ENCODE measurements at places on chromosomes 2 and 18.

- DNase-seq, result no peak
Measured at GRCh38 chr2:138327967-138328366, 173.6 kb upstream of the SPOPL start.

- peak; percentile 81 for DNase-seq
Measured at GRCh38 chr2:205684871-205685313, 2.6 kb downstream of the NRP2 start.

DNA sequence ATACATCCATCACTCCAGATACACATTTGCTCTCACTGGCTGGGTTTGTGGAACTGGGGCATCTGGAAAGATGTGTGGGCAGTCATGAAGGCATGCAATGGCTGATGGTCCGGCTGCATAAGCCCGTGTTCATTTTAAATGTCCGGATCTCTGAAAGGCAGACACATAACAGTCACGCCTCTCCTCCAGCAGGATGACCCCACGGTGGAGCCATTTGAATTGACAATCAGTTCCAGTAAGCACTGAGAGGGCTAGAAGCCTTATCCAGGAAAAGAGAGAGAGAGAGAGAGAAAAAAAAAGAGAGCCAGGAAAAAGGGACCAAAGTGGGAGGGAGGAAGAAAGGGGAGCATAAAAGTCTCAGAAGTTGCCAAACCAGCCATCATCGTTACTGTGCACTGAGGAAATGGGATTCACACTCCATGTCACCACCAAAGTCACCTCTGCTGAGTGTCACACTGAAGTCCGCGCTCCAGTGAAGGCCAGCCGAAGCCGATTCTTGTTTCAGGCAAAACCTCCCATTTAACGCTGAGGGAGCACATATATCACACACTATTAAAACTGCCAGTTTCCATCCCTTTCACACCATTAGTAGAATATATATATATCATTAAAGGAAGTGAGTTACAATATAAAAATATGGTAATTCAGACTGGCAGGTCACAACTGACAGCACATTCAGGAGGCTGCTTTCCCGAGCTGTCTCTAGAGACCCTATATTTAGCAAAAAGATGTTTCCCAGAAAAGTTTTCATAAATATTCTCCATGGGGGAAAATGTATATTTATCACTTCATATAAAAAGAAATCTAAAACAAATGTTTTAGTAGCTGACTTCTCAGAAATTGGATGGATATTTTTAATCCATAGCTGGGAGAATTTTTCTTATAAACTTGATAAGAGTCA, 142.0 kb downstream of the ACTR3 start:
- DNase-seq, result no peak

DNA sequence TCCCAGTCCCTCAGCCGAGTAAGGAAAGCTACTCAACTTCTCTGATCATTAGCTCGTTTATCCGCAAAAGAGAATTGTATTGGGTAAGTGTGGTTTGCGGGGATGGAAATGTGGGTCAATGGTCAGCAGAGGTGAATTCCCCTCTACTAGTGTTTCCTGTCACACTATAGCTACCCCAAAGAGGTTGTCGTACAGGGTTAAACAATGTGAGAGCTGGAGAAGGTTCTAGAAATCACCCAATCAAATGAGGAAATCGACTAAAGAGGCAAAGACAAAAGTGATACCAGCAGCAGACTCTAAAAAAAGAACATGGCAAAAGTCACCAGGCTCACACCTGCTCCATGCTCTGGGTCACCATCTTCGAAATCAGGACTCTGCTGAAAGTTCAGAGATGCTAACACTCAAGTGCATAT, 144.7 kb upstream of the ITGA4 start:
- no peak for DNase-seq

DNA sequence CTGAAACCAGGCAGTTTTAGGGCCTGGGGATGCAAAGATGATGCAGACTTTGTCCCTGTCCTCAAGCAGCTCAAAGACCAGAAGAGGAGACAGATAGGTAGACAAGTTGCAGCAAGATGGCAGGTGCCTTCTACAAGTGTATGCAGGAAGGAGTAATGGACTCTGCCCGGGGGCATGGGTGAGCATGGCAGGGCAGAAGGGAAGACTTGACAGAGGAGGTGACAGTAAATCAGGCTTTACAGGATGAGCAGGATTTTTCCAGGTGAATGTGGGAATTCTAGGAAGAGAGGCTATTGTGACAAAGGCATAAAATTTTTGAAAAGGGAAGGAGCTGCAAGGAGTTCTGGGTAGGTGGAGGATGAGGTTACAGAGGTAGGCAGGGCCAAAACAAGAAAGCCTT, 4.7 kb downstream of the EFEMP1 start:
- no peak for DNase-seq

- DNase-seq, result peak; percentile 83
Measured at GRCh38 chr2:54499661-54500060, 43.5 kb downstream of the SPTBN1 start.

DNA sequence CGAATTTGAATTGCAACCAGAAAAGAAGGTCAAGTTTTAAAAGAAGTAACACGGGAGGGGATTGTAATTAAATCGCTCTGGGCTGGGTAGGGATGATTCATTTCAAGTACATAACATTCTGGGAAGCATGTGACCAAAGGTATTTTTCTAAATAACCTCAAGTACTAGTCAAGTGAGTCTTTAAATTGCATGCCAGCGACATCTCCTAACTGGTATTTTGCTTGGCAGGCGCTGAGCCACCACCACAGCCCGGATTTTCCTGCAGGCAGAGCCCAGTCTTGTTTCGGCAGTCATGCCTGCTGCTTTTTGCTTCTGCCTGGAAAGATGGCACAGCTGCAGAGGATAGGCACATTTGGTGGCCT, 33.7 kb upstream of the NPAS2 start:
- no peak for DNase-seq

DNA sequence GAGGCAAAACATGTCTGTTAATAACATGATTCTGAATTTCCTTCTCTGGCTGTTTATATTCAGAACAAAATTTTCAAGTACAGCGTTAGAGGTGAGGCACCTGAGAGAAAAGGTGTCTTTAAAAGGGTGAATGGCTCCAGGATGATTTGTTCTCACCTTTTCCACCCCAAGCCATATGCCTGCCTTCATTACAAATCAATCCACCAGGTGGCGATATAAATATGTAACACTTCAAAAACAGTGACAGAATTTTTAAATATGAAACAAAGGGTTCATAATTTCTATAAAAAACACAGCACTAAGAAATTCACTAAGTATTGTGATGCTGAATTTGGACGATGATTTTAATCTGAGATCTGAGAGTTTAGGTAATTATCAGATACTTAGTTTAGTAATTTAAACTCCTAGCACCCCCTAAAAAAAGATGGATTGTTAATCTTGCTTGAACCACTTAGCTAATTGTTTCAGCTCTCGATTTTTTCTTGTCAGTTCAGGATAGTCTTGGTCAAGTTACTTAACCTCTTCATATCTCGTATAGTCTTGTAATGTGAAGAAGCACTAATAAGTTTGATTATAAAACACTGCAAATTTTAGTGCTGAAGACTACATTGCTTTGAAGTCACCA, 528.8 kb downstream of the CPS1 start:
- DNase-seq, result peak; percentile 77

GRCh38 chr2:187054501-187055319, 205.7 kb upstream of the ZSWIM2 start:
- DNase-seq, result no peak

DNA sequence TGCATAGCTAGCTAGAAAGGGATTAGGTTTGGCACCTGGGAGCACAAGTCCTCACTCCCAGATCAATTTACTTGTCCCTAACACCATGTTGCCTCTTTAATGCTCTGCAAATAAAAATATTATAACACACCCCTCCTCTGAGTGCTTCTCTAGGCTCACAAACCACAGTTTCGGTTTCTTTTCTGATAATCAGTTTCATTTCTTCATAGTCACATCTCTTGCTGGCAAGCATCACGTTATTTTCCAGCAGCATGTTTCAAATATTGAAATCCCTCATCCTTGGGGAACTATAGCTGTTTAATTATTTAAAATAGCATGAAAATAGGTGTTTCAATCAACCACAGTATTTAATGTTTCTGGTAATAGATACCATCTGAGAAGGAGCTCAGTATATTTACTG, 13.9 kb upstream of the SMCHD1 start:
- no peak for DNase-seq

GRCh38 chr2:235042576-235043515, 91.0 kb downstream of the SH3BP4 start:
- no peak for DNase-seq

DNA sequence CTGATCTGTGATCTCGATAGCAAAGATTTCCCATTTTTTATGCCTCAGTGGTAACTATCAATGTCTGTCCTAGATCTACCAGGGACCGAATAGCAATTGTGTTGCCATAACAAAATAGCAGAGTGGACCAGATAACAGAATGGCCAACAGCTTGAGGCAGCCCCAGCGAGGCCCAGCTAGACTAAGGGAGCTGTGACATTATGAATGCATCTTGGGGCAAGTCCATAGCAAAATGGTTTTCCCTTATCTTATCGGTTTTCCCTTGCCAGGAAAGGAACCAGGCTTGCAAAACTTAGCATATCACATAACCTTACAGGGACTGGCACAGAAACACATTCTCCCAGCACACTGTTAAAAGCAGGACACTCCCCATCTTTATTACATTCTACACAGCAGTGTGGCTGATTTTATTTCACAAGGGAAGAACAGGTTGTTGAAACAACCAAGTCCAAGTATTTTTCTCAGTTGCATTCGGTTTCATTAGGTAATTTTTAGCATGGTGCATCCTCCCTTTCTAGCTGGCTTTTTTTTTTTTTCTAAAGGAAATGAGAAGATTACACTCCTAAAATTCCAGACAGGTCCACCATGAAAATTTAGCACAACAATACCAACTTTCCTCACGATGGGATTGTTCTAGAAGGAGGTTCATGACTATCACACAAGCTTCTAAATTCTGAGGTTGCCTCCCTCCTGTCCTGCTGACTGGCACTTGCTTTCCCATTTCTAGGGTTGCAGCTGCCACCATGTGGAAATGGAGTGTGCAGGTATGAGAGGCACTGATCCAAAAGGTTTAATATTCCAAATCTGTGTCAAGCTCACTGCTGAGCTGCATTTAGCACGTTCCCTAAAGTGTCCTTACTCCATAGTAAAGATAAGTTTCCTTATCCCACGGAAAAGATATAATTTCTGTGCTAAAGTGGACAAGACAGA, 97.0 kb upstream of the SLC35G4 start:
- DNase-seq, result no peak

DNA sequence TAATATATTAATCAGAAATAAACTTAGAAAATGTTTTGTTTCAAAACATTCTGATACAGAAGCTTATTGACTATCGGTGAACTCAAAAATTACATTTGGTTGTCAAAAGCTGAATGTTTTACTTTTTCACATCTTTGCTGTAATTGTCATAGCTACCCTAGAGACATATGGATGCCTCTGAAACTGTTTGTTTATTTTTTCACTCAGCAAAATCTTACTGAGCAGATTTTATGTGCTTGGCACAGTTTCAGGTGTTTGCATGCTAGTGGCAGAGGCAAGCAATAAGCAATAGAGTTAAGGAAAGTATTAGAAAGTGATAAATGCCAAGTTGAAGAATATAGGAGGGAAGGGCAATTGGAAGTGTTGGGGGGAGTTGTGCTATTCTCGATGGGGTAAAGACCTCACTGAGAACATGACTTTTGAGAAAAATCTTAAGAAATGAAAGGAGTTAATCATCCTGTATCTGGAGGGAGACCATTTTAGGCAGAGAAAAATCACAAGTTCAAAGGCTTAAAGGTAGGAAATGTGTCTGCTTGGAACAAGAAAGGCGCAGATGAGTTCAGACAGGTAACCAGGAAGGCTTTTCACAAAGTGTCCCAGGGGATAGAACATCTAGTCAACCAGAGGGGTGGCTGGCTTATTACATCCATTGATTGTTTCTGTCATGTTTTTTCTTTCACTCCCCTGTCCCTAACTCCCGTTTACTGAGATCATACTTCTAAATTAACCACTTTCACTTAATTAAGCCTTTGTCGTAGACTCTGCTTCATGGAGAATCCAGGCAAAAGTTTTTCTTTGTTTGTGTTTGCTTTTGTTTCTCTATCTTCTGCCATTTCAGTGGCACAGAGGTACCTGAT, 27.2 kb upstream of the COBLL1 start:
- DNase-seq, result peak; percentile 13

DNA sequence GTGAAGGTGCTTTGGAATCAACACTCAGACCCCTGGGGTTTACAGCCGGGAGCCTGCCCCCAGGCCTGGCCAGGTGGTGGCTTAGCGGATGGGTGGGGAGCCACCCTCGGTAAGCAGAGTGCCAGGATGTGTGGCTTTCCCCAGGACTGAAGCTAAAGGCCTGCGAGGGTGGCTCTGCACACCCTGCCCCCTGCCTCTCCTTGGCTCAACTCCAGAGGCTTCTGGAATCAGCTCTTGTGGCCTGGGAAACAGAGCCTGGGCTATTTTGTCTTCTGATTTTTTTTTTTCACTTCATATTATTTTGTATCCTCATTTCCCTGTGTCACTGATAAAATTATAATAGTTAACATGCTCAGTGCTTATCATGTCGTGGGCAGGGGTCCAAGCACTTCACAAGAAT, 79.8 kb downstream of the RHOB start:
- DNase-seq, result no peak

DNA sequence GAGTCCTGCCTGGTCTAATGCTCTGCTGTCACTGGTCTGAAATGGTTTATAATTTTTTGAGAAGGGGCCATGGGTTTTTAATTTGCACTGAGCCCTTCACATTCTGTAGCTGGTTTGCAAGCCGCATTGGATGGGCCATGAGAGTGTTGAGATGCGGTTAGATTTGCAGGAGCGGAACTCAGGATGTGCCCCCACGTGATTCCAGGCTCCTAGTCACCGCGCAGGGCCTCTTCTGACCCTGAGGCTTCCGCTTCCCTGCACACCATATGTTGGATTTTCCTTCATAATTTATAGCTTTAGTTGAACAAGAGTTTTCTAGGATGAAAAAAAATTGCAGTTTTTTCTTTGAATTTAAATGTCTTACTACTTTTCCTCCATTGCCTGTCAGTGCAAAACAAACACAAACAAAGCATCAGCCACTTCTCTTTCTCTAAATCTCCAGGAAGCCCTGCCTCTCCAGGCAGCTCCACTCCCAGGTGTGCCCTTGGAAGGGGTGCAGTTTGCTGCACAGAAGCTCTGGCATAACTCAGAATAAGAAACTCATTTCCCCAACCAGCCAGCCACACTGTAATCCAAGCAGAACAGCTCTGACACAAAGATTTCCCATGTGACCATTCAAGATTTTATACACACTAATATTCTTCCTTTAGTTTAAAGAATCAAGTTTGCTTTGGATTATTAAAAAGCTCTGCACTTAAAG, 18.4 kb upstream of the TPO start:
- no peak for DNase-seq

GRCh38 chr2:191341436-191341835, 96.2 kb downstream of the MYO1B start:
- no peak for DNase-seq

Measured in eye (tissue), 1 donor.